ENCODE measurements at places on chromosomes 7 and 10. TPM values are rescaled to one million over a fixed set of nuclear protein-coding genes. Genes with fewer than 3 reads are reported as not detected.

DNA sequence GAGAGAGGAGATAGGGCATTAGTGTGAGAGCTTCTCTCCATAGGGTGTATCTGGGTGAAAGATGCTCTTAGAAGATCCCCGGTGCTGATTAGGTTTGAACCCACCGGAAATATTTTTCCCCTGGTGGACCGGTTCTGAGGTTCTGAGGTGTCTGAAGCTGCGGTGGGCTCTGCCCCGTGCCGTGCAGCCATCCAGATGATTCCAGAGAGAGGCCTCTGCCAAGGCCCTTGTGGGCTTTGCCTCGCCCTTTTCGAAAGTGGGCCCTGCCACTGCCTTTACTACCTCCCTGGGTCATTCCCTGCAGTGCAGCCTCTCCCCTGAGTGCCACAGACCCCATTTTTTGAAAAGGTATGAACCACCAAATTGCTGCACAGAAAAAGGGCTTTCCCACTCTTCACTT is 2.8 kb downstream of the GIMAP8 start:
- DNase-seq: no peak

GRCh38 chr10:90179696-90180407 is 478.5 kb downstream of the KIF20B start:
- DNase-seq: no peak

Gene AKR1C4
- not detected for total RNA-seq

Gene PON3
- not detected for total RNA-seq

Gene GPR37
- 0.41 TPM for total RNA-seq

Gene METTL27
- total RNA-seq: 1.2 TPM

Gene NODAL
- total RNA-seq: not detected
